ENCODE measurements at places on chromosomes 13 and 19. TPM values are rescaled to one million over a fixed set of nuclear protein-coding genes. Genes with fewer than 3 reads are reported as not detected.

- no peak for DNase-seq
Observed at GRCh38 chr13:88115976-88116375, 444.8 kb downstream of the SLITRK5 start.

GRCh38 chr13:28273919-28274318, 135.6 kb downstream of the PAN3 start:
- no peak for DNase-seq

- DNase-seq = no peak
Observed at GRCh38 chr19:55209693-55210472, 582 bp upstream of the PTPRH start.

SULT2A1 gene
- not detected for total RNA-seq

CEACAM19 gene
- 0.40 TPM for total RNA-seq

All from activated naive CD8-positive, alpha-beta T cell treated with anti-CD3 and anti-CD28 coated beads, Interleukin-2, amount 10 ng/mL, durations not matched to agents 7 days and 5 days (primary cell).